Regular cardiac myocyte (primary cell): ENCODE measurements at places on chromosomes 2 and 18. TPM values are rescaled to one million over a fixed set of nuclear protein-coding genes. Genes with fewer than 3 reads are reported as not detected.

The C2orf72 gene
- total RNA-seq: 0.38 and 5.1 TPM in 2 replicates

The GNLY gene
- not detected in 2 replicates for total RNA-seq

The LIMS2 gene
- total RNA-seq: 2.7 and 4.8 TPM in 2 replicates

The WDCP gene
- total RNA-seq: 11.6 and 18.8 TPM in 2 replicates

The SLC30A3 gene
- total RNA-seq: under 0.01 and 0.19 TPM in 2 replicates
